ENCODE measurements at places on chromosomes 2 and 18.

DNA sequence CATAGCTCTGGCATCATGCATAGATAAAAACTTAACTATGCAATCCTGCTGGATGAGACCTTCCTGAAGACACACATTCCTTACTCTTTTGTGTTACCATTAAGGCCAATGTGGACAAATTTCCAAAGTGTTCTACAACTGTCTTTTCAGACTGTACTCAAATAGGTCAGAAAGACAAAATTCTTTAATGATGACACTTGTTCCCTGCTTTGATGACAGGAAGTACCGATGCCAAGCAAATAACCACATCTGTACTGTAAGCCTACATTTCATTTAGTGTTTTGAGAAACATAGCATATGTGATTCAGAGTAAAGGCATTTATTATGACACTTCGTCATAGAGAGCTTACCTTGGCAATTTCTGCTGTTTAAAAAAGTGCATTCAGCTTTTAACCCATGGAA, 55.0 kb downstream of the PMAIP1 start:
- DNase-seq: no peak

DNA sequence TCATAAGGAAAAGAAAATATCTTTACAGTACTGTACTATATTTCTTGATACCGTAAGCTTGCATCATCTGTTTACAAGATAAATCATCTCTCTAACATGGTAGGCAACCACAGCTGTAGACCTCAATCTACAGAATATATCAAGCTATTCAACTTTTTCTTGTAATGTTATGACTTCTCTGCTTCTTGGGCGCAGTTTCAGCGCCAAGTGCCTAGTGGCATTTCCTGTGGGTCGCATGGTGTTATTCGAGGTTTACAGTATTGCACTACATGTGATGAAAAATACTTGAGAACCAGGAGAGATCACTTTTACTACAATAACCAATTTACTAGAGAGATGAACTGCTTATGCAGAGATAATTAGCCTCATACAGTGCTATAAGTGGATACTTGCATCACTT, 34.0 kb upstream of the SESTD1 start:
- DNase-seq: no peak

GRCh38 chr18:75836516-75836915, 409.0 kb upstream of the SMIM21 start:
- no peak for DNase-seq

GRCh38 chr2:220419647-220420046, 792.2 kb downstream of the SLC4A3 start:
- DNase-seq: no peak

GRCh38 chr2:96164459-96165184, 19.4 kb upstream of the DUSP2 start:
- DNase-seq: peak; percentile 51

DNA sequence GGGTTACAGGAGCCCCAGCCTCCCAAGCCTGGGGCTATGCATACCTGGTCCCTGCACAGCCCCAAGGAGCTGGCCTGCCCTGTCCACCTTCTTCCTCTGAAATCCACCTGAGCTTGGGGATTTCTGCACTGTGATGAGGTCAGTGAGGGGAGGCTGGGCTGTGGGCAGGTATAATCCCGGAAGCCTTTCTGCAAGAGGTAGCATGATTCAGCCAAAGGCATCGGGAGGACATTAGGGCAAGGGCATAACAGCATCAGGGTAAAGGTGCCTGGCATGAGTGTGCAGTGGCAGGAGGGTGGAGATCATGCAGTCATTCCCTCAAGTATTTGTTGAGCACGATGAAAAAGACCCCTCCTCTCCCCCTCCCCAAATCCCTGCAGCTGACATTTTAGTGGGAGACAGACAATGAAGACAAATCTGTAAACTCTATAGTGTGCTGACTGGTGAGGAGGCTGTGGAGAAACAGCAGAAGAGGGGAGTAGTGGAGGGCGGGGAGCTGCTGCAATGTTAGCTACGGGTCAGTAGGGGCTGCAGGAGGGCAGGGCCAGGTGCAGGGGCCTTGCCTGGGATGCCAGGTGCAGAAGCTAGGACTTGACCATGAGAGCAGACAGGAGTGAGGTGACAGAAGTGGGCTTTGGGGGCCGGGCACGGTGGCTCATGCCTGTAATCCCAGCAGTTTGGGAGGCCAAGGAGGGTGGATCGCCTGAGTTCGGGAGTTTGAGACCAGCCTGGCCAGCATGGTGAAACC, 18.7 kb downstream of the ZFP36L2 start:
- no peak for DNase-seq

DNA sequence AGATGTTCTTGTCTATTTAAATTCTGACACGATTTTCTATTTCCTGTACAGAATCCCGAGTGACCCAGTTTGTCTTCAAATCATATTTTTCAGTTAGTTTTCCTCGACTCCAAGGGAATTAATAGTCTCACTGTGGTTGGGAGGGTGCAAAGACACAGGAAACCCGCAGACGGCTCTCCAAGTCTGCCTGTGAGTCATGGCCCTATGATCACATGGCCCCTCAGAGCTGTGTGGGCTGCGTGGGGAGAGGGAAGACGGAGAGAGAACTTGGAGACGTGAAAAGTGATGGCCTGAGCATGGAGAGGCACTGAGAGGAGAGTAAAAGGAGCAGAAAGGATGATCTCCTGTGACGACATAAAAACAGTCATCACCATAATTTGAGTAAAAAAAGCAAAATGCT, 989.9 kb downstream of the DCDC2C start:
- DNase-seq: no peak

DNA sequence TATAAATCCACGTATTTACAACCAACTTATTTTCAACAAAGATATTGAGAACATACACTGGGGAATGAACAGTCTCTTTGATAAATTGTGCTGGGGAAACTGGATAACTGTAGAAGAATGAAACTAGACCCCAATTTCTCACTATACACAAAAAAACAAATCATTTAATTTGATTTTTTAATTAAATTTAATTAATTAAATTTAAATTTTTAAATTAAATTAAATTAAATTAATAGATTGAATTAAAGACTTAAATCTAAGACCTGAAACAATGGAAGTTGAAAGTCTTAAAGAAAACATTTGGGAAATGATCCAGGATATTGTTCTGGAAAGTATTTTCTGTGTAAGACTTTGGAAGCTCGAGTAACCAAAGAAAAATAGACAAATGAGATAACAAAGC, 301.4 kb downstream of the GALNT13 start:
- DNase-seq: no peak

DNA sequence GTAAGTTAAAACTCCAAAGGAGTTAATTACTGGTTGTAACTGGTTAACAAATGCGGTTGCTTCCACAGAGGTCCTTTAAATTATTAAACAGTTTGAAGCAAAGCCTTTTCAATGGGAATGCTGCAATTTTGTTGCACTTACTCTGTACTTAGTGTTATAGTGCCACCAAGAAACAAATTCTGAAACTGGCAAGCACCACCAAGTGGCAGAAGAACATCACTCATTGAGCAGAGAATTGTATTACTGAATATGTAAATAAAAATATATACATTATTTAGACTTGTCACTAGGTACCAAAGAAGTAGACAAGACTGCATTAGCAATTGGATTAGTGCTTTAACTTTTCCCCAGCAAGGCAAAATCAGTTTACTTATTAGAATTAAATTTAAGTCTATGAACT, 2.6 kb upstream of the TMEFF2 start:
- DNase-seq: no peak

- DNase-seq: no peak
Observed at GRCh38 chr18:68399721-68400120, 315.2 kb downstream of the TMX3 start.

DNA sequence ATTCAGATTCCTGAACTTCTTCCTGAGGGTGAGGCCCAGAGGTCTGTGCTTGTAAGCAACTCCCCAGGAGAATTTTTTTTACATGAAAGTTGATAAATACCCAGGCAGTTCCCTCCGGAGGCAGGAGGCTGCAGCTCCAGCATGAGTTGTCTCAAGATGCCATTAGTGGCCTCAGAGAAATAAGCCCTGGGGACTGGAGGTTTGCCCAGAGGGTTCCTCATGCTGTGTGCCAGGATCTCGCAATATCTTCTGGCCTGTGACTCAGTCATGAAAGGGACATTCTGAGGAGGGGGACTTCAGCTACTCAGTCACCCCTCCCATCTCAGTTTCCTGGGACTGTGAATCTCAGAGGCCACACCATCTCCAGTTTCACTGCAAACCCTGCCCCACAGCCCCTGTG, 49.9 kb downstream of the LYPD1 start:
- no peak for DNase-seq

- no peak for DNase-seq
Observed at GRCh38 chr2:23657371-23657770, 269.6 kb downstream of the ATAD2B start.

DNA sequence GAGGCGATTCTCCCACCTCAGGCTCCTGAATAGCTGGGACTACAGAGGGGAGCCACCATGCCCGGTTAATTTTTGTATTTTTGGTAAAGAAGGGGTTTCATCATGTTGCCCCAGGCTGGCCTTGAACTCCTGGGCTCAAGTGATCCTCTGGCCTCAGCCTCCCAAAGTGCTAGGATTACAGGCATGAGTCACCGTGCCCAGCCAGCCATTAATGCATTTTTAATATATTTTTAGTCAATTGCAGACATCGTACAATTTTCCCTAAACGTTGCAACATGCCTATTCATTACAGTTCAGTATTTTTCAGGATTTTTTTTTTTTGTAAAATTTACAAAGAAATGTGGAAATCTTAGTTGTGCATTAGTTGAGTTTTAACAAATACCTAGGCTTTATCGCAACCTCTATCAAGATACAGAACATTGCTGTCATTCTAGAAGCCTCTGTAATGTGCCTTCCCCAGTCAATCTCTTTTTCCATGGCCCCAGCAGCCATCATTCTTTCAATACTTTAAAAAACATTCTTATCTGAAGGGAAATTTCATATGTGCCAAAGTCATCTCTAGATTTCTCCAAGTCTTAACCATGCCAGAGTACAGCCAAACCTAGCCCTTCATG, 14.7 kb downstream of the NABP1 start:
- DNase-seq: no peak

DNA sequence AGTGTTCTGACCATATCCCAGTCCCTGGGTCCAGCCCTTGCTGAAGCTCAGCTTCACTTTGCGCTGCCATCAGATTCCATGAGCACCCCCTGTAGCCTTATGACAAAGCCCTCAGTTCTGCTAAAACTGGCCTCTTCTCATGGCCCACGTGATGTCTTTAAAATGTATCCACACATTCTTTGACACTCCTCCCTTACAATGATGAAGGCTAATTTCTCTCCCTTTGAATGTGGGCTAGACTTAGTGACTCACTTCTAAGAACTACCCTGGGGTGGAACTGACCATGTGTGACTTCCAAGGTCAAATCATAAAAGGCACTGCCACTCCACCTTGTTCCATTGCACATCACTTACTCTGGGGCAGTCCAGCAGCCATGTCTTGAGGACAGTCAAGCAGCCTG, 45.4 kb upstream of the GORASP2 start:
- DNase-seq: no peak

DNA sequence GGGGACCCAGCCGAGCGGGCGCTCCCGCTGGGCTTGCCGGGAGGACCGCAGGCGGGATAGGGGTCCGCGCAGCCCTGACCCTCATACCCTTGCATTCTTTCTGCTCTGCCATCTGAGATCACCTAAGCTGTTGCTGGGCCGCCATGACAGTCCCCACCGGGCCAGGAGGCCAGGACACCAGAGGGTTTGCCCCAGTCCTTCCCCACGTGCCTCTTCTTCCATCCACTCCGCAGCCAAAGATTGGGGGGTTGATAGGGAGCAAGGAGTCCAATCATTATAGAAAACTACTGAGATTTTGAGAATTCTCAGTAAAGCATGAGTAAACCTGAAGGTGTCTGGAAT, 453 bp upstream of the GRB14 start:
- no peak for DNase-seq

DNA sequence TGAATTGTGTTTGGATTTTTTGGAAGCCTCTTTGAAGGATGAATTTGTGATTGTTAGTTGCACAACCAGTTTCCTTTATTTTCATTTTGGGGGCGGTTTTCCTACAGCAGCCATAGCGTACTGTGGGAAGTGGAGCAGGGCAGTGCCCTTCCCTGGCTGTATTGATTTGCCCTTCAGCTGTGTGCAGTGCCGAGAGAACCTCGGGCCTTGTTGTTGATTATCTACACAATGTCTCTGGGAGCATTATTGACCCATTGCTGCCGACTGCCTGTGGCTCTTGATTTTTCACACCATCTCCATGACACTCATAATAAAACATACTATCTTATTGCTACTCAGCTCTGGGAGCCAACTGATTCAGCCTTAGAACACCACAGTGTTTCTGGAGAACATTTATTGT, 162.2 kb upstream of the BOD1L2 start:
- DNase-seq: no peak

DNA sequence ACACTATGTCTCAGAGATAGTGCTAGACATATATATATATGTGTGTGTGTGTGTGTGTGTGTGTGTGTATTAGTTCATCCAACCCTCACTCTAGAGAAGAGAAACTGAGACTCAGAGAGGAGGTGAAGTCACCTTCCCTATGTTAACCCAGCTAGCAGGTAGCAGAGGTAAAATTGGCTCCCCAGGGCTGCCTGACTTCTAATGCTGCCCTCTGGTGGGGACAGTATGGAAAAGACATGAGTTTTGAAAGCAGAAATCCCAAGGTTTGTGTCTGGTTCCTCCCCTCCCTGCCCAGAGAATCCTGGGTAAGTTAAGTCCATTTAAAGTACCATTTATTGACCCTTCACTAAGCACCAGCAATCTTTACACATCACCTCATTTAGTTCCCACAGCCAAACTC, 137.7 kb downstream of the THNSL2 start:
- DNase-seq: no peak

DNA sequence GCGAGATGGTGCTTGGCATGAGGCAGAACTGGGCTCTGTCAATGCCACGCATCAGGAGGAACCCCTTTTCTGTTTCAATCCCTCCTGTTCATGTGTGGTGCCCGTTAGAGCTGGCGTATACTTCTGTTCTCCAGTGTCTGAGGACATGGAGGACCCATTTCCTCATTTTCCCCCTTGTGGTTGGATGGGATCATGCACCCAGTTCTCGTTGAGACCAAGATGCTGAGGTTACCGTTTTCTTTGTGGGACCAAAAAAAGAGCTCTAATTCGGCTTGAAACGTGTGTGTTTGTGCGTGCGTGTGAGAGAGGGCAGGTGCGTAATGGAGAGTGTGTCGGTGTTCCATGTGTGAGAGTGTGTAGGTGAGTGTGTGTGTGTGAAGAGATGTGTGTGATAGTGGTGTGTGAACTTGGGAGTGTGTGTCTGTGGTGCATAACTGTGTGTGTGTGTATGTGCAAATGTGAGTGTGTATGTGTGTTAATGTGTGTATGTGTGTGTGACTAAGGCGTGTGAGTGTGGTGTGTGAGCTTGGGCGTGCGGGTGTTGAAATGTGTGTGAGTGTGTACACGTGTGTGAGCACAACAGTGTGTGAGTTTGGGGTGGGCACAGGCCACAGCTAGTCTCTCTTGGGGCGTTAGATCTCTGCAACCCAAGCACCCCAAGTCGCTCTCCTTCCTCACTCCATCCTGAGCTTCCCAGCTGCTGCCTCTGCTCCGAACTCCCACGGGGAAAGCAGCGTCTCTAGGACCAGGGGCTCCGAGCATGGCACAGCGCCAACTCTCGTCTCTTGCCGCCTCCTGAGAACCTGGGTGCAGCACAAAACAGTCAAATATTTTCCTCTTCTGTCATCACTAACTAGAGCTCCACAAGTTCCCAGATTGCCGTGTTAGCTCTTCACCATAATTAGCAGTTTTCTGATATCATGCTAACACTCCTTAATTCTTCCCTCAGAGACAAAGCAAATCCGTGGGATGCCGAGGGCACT, 75.8 kb downstream of the LONRF2 start:
- no peak for DNase-seq

- DNase-seq: no peak
Observed at GRCh38 chr2:49459314-49459993, 305.1 kb upstream of the FSHR start.

All from sigmoid colon (tissue), 7 donors.